ENCODE measurements at places on chromosomes 2 and 18. TPM values are rescaled to one million over a fixed set of nuclear protein-coding genes. Genes with fewer than 3 reads are reported as not detected.

The PXDN gene
- total RNA-seq = 2.1 TPM

GRCh38 chr2:25639131-25639530 lies 34.2 kb downstream of the DTNB start:
- no peaks in the 10 kb centered on the region for H3K4me1 ChIP-seq
- H3K27ac ChIP-seq = no peak overlapping the region
- DNase-seq = no peak
- H3K4me3 ChIP-seq = no peak overlapping the region
- peaks cover 24% of the 10 kb centered on the region for H3K36me3 ChIP-seq

The ZNF892 gene
- 3.3 TPM for total RNA-seq

DNA sequence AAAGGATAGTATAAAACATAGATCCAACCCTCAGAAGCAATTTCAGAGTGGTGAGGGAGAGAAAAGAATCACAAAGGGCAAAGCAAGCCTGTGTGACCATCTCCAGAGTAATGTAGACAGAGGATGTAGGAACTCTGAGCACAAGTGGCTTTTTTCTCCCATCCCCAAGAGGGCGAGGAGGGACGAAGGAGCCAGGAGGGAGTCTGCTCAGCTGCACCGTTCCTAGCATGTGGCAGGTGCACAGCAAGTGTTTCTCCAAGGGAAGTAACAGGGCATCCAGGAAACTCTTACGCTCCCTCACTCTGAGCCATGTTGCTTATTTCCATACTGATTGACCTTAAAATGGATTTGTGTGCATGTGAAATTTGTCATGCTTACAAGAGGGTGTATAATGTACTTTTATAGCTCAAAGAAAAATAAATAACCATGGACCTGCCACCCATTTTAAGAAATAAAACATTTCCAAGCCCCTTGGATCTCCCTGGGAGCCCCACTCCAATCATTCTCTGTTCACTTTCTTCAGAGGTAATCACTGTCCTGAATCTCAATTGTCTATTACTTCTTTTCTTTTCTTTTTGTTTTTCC lies 37.8 kb upstream of the SEC11C start:
- no peak overlapping the region for H3K4me3 ChIP-seq
- no peak for DNase-seq
- H3K27ac ChIP-seq = no peak overlapping the region
- peaks cover 36% of the 10 kb centered on the region for H3K27me3 ChIP-seq

GRCh38 chr2:71696381-71696780 lies 243.0 kb downstream of the DYSF start:
- H3K27me3 ChIP-seq = peaks cover 21% of the 10 kb centered on the region
- no peaks in the 10 kb centered on the region for H3K4me1 ChIP-seq
- no peak overlapping the region for H3K4me3 ChIP-seq

The MC4R gene
- total RNA-seq = not detected

DNA sequence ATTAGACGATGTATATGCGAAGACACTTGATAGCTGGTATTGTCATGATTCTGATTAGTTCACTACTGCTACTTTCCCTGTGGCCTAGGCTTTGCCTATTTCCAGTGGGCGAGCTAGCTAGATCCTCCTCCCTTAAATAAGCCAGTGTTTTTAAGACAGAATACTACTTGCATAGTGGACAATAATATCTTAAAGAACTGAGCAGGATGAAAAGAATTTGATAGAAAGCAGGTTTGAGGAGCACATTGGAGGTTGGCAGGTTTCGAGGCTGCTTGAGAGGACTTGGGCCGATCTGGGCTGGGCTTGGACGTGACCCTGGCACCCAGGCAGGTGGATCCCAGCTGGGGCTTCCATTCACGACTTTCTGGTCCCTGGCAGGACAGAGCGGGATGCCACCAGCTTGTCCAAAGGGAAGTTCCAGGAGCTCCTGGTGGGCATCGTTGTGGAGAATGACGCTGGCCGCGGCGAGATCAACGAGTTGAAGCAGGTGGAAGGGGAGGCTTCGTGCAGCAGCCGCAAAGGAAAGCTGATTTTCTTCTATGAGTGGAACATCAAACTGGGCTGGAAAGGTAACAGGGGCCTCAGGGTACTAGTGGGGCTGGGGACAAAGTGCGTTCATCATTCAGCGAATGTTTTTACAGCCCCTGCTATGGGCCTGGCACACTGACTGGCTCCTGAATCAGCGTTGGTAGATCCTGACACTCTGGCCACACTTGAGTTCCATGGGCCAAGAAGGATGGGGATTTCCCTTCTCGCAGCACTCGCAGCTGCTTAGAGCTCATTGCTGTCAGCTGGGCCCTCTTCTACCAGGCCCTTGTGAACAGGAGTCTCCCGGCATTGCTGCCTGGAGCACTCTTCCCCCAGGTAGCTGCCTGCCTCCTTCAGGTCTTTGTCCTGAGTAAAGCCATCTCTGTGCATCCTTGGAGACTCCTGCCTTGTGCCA lies 16.9 kb downstream of the C2orf74 start:
- DNase-seq = no peak
- H3K27ac ChIP-seq = peak overlapping the region; percentile 95
- H3K4me1 ChIP-seq = peaks cover 54% of the 10 kb centered on the region

GRCh38 chr2:119794237-119794636 lies 34.5 kb downstream of the PTPN4 start:
- no peak overlapping the region for H3K4me3 ChIP-seq
- peaks cover 26% of the 10 kb centered on the region for H3K4me1 ChIP-seq
- H3K27me3 ChIP-seq = no peaks in the 10 kb centered on the region
- no peak overlapping the region for H3K27ac ChIP-seq
- no peak for DNase-seq
- H3K36me3 ChIP-seq = peaks cover 48% of the 10 kb centered on the region

DNA sequence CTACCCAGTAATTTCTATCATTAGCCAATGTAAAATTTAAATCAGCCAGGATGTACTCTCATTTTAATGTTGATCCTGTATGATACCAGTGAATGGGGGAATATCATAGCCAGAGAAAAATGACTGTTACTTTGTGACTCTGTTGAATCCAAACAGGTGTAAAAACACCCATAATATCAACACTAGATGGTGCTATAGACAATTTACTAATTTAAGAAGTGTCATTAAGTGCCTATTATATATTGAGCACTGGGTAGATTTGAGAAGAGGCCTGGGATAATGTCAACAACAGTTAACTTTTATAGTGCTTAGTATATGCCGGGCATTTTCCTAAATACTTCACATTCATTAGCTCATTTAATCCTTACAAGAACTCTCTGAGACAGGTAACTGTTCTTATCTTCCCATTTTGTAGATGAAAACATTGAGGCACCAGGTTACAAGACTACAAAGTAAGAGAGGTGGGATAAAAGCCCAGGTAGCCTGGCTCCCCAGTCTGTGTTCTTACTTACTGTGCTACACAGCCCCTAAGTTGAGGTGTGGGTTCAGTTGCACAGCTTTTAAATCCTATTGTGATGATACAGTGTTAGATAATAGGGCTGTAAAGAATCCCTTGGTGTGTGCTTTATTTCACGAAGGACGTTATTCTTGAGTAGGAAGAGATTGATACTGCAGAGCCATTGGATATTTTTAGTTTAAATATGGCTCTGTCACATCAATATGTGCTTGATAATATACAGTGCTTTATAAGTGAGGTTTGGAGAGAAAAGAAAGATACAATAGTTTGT lies 325.5 kb downstream of the AGPS start:
- no peak for DNase-seq
- no peaks in the 10 kb centered on the region for H3K36me3 ChIP-seq
- no peak overlapping the region for H3K4me3 ChIP-seq
- H3K4me1 ChIP-seq = no peaks in the 10 kb centered on the region
- no peak overlapping the region for H3K27ac ChIP-seq
- H3K27me3 ChIP-seq = peaks cover 3% of the 10 kb centered on the region

The SULT1C2 gene
- total RNA-seq = not detected

DNA sequence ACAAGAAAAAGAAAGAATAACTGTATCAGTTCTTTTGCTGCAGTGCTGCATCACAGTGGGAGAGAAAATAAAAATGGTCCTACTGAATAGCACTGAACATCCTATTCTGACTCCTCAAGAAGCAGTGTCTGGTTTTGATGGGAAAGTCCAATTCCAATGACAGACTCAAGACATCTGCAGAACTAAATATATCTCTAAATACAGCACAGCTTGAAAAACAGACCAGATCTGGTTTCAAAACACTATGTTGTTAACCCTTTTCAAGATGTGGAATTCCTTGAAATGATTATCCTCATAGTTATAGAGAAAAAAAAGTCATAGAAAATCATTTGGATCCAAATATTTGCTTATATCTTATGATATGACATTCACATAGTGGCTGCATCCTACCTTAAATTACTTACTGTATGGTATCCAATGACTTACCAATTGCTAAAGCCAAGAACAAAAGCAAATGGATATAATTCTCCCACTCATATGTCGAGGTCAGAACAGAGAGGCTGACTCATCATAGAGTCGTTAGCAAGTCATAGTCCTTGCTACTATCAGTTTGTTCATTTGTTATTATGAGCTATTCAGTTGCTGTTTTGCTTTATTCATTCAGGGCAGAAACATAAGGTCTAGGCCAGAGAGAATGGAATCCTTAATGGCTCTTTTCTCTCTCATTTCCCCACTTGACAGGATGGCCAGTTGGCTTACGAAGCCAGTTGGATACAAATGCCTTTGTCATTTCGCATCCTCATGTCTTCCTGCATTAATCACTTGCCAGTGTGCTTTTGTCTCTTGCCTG lies 62.5 kb upstream of the ACVR2A start:
- no peaks in the 10 kb centered on the region for H3K27me3 ChIP-seq
- H3K4me1 ChIP-seq = peaks cover 3% of the 10 kb centered on the region
- no peak overlapping the region for H3K4me3 ChIP-seq

GRCh38 chr18:48777744-48778116 lies 173.0 kb downstream of the SMAD7 start:
- no peak for DNase-seq
- H3K36me3 ChIP-seq = no peaks in the 10 kb centered on the region
- peaks cover under 1% of the 10 kb centered on the region for H3K27me3 ChIP-seq
- H3K27ac ChIP-seq = no peak overlapping the region
- no peak overlapping the region for H3K4me3 ChIP-seq

DNA sequence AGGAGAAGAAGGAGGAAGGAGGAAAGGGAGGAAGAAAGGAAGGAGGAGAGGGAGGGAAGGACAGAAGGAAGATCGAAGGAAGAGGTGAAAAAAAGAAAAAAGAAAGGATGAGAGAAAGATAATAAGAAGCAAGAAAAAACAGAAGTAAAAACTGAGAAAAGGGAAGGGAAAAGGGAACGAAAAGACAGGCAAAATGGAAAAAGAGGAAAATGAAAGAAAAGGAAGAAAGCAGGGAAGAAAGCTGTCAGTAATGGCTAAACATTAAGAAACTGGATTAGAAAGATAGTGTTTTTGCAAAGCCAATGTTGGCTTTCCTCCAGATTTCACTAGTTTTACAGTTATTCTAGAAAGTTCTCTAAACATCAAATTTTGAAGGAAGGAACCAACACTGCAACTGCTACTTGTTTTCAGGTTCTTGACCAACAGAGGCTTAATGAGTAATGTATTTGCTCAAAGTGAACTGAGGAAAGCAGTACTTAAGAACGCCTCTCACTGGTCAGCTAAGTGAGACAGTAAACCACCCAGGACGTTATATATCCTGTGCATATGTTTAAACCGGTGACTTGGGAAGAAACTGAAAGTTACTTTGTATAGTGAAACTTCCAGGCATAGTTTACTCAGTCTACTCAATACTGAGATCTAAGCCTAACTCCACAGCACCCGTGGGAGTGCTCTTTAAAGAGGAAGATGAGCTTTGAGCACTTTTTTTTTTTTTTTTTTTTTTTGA lies 286.2 kb upstream of the TRIB2 start:
- no peak for DNase-seq
- peaks cover 10% of the 10 kb centered on the region for H3K4me1 ChIP-seq
- H3K4me3 ChIP-seq = no peak overlapping the region
- H3K27ac ChIP-seq = no peak overlapping the region
- H3K36me3 ChIP-seq = no peaks in the 10 kb centered on the region
- no peaks in the 10 kb centered on the region for H3K27me3 ChIP-seq

The STARD6 gene
- total RNA-seq = not detected

The RAX gene
- total RNA-seq = not detected

The C2orf66 gene
- not detected for total RNA-seq

DNA sequence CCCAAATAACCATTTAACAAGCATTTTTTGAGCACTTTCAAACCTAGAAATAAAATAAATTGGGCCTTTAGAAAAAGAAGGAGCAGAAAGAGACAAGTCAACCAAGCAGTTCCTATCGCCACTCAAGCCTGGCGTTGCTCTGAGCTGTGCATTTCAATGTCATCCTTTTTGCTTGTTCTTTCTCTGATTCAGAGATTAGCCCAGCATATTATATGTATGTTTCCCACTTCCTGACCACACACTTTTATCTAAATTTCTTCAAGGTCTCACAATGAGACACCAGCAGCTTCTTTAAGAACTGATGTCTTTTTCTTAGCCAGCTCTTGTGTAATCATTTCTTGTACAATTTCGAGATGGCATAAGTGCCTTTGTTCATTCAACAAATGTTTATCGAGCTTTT lies 344.5 kb upstream of the ID2 start:
- no peak overlapping the region for H3K4me3 ChIP-seq
- H3K27ac ChIP-seq = no peak overlapping the region
- peaks cover 11% of the 10 kb centered on the region for H3K4me1 ChIP-seq

The FSHR gene
- total RNA-seq = not detected

DNA sequence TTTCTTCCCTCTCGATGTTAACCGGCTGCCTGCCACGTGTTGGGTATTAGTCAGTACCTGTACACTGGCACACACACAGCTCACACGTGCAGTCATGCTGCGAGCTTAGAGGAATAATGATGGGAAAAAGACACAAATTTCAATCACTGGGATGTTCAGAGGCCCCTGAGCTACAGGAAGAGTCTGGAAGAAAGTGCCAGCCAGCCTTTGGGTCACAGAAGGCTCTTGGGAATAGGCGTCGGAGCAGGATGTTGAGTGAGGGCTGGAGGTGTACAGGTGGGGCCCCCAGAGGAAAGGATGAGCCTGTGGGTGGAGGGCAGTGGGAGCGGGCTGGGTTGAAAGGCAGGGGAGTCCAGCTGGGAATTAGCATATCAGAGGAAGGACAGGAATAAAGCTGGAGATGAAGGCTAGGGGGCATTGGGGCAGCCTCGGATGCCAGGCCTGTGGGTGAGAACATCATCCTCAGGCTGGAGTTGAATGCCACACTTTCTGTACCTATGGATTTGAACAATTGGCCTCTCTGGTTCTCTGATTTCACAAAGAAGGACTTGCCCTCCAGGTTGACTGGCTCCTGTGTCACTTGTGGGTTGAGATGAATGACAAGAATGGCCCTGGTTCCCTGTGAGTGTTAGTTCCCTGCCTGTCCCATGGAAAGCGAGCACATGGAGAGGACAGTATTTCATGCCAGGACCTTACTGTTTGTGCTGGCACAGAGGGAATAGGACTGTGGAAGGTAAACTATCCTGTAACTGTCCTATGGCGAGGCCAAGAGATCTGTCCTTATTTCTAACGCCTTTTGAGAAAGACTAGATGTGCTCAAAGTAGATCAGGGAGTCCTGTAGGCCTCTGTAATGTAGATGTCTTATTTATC lies 40.6 kb downstream of the GREB1 start:
- no peak for DNase-seq
- no peak overlapping the region for H3K27ac ChIP-seq
- H3K4me3 ChIP-seq = no peak overlapping the region
- H3K4me1 ChIP-seq = no peaks in the 10 kb centered on the region
- H3K27me3 ChIP-seq = no peaks in the 10 kb centered on the region
- no peaks in the 10 kb centered on the region for H3K36me3 ChIP-seq

- no peak overlapping the region for H3K27ac ChIP-seq
- H3K36me3 ChIP-seq = no peaks in the 10 kb centered on the region
- DNase-seq = no peak
Observed at GRCh38 chr2:174802459-174802858, 38.2 kb upstream of the CHRNA1 start.

The CROCC2 gene
- not detected for total RNA-seq

Measured in activated naive CD8-positive, alpha-beta T cell treated with anti-CD3 and anti-CD28 coated beads for 36 hours (primary cell).